ENCODE measurements at places on chromosomes 3 and 15. TPM values are rescaled to one million over a fixed set of nuclear protein-coding genes. Genes with fewer than 3 reads are reported as not detected.

The CAMK1 gene
- total RNA-seq, result 24.8 TPM

The PLSCR5 gene
- not detected for total RNA-seq

The IL20RB gene
- total RNA-seq, result 1.8 TPM

The SETD2 gene
- total RNA-seq, result 15.4 TPM

The PLSCR2 gene
- not detected for total RNA-seq

The SKOR1 gene
- total RNA-seq, result 0.13 TPM

The HIGD2B gene
- total RNA-seq, result not detected

The STT3B gene
- 96.8 TPM for total RNA-seq

The MED12L gene
- total RNA-seq, result 0.80 TPM

The TMEM108 gene
- total RNA-seq, result 1.1 TPM

The IL17RE gene
- total RNA-seq, result 0.88 TPM

The GPR62 gene
- total RNA-seq, result 0.08 TPM

The ANKRD63 gene
- total RNA-seq, result not detected

The LPP gene
- total RNA-seq, result 56.4 TPM

The PARP14 gene
- 30.3 TPM for total RNA-seq

The FGF12 gene
- total RNA-seq, result 2.9 TPM

The PSTPIP1 gene
- 1.4 TPM for total RNA-seq

The SLC25A20 gene
- total RNA-seq, result 8.9 TPM

The RTP1 gene
- not detected for total RNA-seq

The PAK6 gene
- total RNA-seq, result not detected

The CCR9 gene
- total RNA-seq, result not detected

The TYRO3 gene
- total RNA-seq, result 12.4 TPM

The KNL1 gene
- total RNA-seq, result 7.9 TPM

The OXTR gene
- total RNA-seq, result 4.3 TPM

The GOLGA8J gene
- total RNA-seq, result not detected

The DUOX1 gene
- not detected for total RNA-seq

The AP3B2 gene
- total RNA-seq, result 0.26 TPM

The CHDH gene
- under 0.01 TPM for total RNA-seq

The CLDN1 gene
- 12.4 TPM for total RNA-seq

The USP50 gene
- total RNA-seq, result not detected

The GRAMD2A gene
- not detected for total RNA-seq

The TTC14 gene
- 11.6 TPM for total RNA-seq

The PLCL2 gene
- total RNA-seq, result 3.6 TPM

The GCSAM gene
- not detected for total RNA-seq

The CCDC33 gene
- not detected for total RNA-seq

The AADACL2 gene
- not detected for total RNA-seq

The EPHA6 gene
- not detected for total RNA-seq

The LNP1 gene
- 2.7 TPM for total RNA-seq

The C15orf62 gene
- total RNA-seq, result not detected

The C3orf80 gene
- not detected for total RNA-seq

The KLHL6 gene
- total RNA-seq, result under 0.01 TPM

The SYNPR gene
- total RNA-seq, result not detected

The GOLGA6D gene
- total RNA-seq, result not detected

The CACNA2D3 gene
- total RNA-seq, result not detected

The C3orf70 gene
- total RNA-seq, result 0.64 TPM

The TIMP4 gene
- total RNA-seq, result 4.9 TPM

The TERC gene
- 424 TPM for total RNA-seq

The DUOXA1 gene
- total RNA-seq, result not detected

The ZNF385D gene
- 0.40 TPM for total RNA-seq

The SERPINI2 gene
- total RNA-seq, result not detected

The IL5RA gene
- not detected for total RNA-seq

The HES1 gene
- total RNA-seq, result 2.2 TPM

The PARP15 gene
- total RNA-seq, result under 0.01 TPM

The LRRN1 gene
- total RNA-seq, result 0.40 TPM

The GASK1A gene
- 1.1 TPM for total RNA-seq

The GOLGA8T gene
- total RNA-seq, result not detected

All from epithelial cell of alveolus of lung (primary cell).